ENCODE measurements at places on chromosomes 4 and X. TPM values are rescaled to one million over a fixed set of nuclear protein-coding genes. Genes with fewer than 3 reads are reported as not detected.
A peak's percentile ranks its signal among the peaks of the same experiment; 100 is the strongest.

DNA sequence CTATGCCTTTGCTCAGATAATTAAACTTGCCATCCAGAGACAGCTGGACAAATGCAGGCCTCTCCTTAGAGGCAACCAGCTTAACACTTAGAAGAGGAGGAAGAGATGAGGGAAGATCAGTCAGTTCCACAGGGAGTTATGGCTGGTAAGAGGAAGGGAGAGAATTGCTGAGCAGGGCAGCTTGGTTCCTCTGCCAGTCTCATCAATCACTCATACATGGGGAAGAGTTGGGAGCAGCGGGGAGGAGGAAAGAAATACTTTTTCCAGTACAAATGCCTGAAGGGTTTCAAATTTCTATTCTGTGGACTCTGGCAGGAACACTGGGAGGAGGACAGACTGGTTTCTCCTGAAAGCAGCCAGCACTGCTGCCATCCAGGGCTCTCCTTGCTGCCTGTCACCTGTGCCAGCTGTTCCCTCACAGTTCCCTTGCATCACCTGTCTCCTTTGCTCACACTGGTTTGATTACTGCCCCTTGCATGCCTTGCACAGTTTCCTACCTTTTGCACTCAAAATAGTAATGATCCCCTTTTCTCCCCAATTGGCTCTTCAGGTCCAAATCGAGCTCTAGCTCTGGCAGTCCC lies 59.5 kb downstream of the PGRMC2 start:
- DNase-seq: no peak

- DNase-seq: no peak
These were observed 38.6 kb downstream of the BOD1L1 start for GRCh38 chr4:13588954-13589353.

DNA sequence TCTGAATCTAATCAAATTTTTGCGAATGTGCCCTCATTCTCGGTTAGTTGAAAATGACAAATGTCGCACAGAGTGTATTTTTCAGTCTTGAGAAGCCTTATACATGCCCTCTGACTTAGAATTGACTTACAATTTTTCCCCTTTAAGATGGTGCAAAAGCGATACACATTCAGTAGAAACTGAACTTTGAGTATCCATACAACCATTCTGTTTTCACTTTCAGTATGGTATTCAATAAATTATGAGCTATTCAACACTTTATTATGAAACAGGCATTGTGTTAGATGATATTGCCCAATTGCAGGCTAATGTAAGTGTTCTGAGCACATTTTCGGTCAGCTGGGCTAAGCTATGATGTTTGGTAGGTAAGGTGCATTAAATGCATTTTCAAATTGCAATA lies 43.4 kb downstream of the SLC9A7 start:
- no peak for DNase-seq

- peak; percentile 90 for DNase-seq
These were observed 72.1 kb downstream of the AFF1 start for GRCh38 chr4:87006676-87007527.

DNA sequence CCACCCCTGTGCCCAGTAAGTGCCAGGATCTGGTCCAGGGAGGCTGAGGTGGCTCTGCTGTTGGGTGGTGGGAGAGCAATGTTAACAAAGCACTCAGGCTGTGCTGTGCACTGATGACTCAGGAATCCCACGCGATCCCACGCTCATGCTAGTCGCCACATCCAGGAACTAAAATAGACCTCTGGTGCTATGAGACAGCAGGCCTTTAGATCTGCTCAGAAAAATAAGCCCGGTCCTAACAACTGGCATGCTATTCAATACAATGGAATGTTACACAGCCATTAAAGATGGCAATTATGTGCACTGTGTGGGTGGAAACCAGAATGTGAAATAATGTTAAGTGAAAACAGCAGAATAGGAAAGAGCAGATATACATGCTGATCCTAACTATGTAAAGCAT lies 26.0 kb downstream of the ARL13A start:
- no peak for DNase-seq

DNA sequence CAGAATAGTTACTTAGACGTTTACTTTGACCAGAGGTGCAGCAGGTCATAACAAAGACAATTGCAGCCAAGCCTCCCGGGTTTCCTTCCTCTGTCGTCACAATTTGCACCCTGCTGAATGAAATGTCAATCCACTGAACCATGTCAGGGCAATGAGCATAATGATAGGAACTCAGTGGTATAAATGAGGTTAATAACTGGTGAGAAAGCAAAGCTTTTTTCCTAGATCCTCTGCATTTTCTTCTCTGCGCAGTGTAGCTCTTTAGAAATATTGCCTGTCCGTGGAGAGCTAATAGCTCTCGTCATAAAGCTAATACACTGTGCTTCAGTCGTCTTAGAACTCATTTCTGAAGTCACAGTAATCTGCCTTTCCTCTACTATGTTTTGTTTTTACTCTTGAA lies 1960.1 kb upstream of the ADGRL3 start:
- DNase-seq: no peak

- DNase-seq: no peak
These were observed 13.9 kb downstream of the FTSJ1 start for GRCh38 chrX:48489892-48490291.

DNA sequence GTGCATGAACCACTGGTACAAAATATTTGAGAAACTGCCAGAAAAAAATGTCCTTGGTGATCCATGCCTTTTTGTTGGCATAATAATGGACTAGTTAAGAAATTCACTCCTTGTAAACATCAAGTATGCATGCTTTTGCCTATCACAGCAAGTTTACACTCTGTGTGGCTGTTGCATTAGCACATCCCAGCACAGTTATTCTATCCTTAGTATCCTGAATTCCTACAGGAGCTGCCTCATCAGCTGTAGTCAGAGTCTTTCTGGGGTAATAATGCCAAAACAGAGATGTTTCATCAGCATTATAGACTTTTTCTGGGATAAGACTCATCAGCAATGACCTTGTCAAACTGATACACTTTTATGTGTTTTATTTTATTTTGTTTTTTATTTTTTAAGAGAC lies 82.8 kb downstream of the CHIC2 start:
- no peak for DNase-seq

DNA sequence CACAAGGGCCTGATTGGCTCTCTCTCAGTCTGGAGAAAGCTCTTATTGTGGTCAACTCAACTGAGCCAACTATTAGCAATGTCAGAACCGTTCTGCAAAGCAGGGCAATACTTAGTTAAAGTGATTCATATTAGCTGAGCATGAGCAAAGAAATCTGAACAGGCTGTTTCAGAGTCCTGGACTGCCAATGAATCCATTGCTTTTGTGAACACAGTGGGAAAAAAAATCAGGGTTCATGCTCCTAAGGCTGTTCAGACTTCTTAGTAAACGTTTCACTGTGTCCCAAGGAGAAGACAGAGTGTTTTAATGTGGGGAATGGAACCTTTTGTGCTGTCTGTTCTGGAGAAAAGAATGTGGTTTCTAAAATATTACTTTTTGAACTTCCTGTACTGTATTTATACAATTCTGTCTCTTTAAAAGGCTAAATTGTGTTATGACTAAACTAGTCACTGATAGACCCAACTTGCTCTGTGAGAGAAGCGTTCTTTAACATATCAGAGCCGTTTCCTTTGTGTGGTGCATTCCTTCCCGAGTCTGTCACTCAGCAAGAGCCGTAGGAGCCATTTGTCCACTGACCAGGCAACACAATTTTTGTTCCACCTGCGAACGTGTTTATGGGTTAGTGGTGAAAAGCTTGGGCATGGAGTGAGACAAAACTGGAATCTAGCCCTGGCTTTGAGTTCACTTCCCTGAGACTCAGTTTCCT lies 366.1 kb downstream of the FBXO8 start:
- DNase-seq: no peak

DNA sequence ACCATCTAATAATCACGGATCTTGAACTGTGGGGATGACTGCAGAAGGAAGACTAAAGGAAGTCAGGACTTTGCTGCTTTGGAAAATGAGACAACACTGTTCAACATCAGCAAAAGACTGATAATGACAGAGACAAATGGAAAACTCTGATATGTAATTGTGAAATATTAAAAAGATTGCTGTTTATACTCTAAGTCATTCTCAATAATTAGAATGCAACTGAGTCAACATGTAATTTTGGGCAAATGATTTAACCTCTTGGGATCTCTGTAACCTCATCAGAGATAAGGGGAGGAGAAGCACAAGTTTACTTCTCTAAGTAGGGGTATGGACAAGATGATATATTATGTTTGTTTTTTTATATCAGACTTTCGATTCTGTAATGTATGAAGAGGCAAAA lies 121.9 kb downstream of the GASK1B start:
- DNase-seq: no peak

DNA sequence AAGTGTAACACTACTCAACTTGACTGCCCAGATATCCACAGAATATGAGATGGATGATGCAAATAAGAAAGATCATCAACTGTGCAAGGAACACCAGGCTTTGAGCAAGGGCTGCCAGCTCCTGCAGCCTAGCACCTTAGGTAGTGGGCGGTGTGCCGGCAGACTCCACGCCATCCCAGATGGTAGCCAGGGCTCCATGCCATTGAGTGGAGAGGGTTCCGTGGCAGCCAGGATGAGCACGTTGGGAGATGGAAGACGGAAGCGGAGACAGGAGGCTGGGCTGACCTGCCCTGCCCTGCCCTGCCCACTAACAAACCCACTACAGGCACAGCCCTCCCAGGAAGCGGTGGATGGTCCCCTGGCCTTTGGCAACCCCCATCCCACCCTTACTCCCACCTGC lies 51.9 kb downstream of the TMPRSS11F start:
- DNase-seq: no peak

GRCh38 chr4:183248201-183248600 lies 71.9 kb downstream of the CLDN22 start:
- DNase-seq: no peak

DNA sequence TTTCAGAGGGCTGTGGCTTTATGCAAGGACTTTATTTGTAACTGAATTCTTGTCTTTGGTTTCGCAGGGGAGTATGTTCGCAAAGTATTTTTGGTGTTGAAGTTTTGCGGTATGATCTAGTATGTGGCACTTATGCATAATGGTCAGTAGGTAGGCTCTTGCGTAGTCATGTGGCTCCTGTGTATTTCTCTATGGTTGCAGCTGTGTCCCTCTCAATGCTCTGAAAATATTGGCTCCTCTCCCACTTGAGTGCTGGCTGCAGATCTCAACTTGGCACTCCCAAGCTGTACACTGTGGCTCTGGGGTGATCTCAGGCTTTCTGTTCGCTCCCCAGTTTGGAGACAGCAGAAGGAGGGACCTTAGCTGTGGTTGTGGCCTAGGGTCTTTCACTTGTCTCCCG lies 24.8 kb downstream of the ARMCX5 start:
- DNase-seq: no peak

DNA sequence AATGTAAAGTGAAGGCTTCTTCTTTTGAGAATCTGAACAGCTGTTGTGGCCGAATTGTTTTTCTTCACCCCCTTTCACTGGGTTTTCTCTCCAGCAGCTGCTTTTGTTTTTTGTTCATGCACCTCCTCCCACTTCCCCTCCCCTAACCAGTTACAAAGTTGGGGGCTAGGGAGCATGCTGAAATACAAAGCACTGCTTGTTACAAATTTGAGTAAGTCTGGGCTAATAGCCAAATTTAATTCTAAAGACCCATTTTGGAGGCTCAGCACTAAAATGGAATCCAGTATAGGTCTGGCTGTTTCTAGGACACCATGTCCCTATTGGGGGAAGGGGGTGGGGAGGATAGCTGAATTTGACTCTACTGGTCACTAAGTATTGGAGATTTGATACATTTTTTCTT lies 89.2 kb upstream of the GPM6B start:
- no peak for DNase-seq

DNA sequence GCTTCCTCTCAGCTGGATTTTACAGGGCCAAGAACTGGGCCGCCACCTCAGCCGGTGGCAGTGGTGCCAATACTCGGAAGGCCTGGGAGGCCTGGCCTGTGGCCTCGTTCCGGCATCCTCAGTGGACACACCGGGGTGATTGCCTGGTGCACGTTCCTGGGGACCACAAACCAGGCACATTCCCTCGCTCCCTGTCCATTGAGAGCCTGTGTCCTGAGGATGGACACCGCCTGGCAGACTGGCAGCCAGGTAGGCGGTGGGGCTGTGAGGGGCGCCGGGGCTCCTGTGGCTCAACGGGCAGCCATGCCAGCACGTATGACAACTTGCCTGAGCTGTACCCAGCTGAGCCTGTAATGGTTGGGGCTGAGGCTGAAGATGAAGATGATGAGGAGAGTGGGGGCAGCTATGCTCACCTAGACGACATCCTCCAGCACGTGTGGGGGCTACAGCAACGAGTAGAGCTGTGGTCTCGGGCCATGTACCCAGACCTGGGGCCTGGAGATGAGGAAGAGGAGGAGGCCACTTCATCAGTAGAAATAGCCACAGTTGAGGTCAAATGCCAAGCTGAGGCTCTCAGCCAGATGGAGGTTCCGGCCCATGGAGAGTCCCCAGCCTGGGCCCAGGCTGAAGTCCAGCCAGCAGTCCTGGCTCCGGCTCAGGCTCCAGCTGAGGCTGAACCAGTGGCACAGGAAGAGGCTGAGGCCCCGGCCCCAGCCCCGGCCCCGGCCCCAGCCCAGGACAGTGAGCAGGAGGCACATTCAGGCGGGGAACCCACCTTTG lies 70.4 kb downstream of the STARD8 start:
- no peak for DNase-seq

DNA sequence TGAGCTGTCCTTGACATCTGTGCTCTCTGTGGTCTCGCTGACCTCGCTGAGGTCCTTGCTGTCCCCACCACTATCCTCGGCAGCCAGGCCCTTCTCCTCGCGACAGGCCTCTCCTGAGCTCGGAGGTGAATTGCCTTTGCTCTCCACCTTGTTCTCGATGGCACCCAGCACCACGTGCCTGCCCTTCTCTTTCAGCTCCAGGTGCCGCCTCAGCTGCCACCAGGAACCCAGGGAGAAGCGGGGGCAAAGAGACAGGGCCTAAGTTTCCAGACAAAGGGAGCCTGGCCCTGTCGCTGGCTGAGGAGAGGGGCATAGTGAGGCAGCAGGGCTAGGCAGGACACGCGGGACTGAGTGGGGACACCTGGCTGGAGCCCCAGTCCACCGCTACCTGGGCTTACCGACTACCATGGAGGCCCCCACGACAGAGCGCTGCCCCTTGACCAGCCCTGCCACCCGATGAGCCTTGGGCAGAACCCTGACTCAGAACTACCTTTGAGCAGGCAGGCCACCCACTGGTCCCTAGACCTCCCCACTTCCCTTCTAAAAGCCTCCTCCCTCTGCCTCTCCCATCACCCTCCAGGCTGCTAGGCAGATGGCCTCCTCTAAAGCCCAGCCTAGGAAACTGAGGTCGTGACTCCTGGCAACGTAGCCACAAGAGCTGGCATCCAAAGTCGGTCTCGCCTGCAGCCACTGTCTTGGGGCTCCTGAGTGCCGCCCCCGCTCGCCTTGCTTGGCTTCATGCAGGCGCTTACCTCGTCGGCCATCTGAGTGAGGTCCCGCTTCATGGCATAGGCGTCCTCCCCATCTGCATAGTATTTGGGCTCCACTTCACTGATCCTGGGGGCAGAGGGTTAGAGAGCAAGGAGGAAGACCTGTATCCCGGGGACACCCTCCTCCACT lies 4.2 kb upstream of the ARHGAP4 start:
- DNase-seq: no peak

The PITX2 gene
- total RNA-seq: not detected

The STATH gene
- total RNA-seq: not detected

The MTNR1A gene
- not detected for total RNA-seq

The SMIM14 gene
- total RNA-seq: 1.3 TPM

Measured in activated naive CD4-positive, alpha-beta T cell treated with anti-CD3 and anti-CD28 coated beads, Interleukin-2, amount 50 U/mL, for 72 hours (primary cell).